ENCODE measurements at places on chromosomes 2 and 18.

DNA sequence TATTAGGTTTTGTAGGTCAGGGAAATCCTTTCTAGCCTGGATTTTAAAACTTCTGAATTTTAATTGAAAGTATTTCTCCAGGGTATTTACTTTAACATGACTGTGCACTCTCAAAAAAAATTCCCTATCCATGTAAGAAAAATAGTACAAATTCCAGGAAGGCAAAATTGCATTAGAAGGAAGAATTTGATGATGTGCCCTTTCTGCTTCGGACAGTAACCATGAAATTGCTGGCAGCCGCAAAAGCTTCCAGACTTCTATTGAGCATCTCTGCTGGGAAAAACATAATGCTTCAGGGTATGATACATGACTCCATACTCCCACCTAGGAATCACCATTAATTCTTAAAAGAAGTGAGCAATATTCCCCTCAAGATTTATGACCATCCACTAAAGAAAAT, 17.2 kb upstream of the KLF7 start:
- no peak for DNase-seq

DNA sequence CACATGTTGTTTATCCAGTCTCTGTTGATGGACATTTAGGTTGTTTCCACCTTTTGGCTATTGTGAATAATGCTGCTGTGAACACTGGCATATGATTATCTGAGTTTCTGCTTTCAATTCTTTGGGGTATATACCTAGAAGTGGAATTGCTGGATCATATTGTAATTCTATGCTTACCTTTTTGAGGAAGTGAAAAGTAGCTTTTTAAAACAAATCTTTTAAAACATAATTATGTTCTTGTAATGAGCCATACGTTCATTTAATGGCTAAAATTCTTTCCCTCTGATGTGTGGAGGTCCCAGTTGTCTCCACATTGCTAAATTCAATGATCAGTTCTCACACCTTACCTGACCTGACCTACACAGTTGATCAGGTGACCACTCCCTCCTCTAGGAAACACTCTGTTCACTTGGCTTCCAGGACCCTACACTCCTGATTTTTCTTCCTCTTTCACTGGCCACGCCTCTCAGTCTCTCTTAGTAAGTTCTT, 27.8 kb upstream of the SERTAD2 start:
- DNase-seq = no peak

DNA sequence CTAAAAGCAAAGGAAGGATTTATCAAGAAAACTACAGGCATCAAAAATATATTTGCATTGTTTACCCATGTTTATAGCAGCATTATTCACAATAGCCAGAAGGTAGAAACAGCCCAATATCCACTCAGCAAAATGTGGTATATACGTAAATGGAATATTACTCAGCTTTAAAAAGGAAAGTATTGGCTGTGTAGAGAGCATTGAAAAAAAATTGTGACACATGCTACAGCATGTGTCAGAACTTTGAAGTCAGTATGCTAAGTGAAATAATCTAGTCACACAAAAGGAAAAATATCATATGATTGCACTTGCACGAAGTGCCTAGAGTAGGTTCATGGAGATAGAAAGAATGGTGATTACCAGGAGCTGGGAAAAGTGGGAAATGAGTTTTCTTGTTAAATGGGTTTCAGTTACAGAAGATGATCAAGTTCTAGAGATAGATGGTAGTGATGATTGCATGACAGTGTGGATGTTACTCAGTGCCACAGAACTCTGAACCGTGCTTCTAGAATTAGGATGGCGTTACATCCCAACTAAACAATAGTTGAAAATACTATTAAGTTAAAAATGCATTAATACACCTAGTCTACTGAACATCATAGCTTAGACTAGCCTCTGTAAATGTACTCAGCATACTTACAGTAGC, 20.1 kb downstream of the ANKRD12 start:
- DNase-seq = no peak

- DNase-seq = no peak
These were observed 46.9 kb downstream of the FBLN7 start for GRCh38 chr2:112185131-112185530.

- no peak for DNase-seq
These were observed 4.7 kb upstream of the KCNE4 start for GRCh38 chr2:223047260-223047761.

- no peak for DNase-seq
These were observed 665.5 kb upstream of the CNTNAP5 start for GRCh38 chr2:123359636-123360035.

DNA sequence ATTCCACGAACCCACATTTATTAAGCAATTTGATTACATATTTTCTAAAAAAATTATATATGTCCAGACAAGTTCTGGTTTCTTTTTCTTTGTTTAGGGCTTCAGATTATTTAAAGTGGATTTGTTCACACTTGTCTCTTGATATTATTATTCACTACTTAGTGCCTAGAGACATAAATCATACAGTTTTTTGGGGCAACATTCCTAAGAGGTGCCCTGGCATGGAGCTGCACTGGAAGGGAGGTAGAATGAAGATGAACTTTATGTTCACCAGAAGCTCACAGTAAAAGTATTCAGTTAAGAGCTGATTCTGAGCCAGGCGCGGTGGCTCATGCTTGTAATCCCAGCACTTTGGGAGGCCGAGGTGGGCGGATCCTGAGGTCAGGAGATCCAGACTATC, 762.7 kb upstream of the TMEFF2 start:
- DNase-seq = no peak

DNA sequence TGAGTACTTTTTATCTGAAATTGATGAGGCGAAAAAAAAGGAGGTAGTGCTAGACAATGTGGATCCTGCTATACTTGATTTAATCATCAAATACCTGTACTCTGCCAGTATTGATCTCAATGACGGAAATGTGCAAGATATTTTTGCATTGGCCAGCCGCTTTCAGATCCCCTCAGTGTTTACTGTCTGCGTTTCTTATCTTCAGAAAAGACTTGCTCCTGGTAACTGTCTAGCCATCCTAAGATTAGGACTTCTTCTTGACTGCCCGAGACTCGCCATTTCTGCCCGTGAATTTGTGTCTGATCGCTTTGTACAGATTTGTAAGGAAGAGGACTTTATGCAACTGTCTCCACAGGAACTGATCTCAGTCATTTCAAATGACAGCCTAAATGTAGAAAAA, 453 bp downstream of the KLHL41 start:
- DNase-seq = no peak
